Body of pancreas (tissue), 4 donors: ENCODE measurements at places on chromosomes 13 and 19.
A peak's percentile ranks its signal among the peaks of the same experiment; 100 is the strongest.

- no peak overlapping the region for H3K27ac ChIP-seq
- no peaks in the 10 kb centered on the region for H3K27me3 ChIP-seq
- no peak overlapping the region for H3K4me3 ChIP-seq
Observed at GRCh38 chr19:28396287-28396831, 816.6 kb downstream of the UQCRFS1 start.

- no peaks in the 10 kb centered on the region for H3K4me1 ChIP-seq
- DNase-seq, result no peak
- H3K27me3 ChIP-seq, result no peaks in the 10 kb centered on the region
- no peaks in the 10 kb centered on the region for H3K36me3 ChIP-seq
- H3K4me3 ChIP-seq, result no peak overlapping the region
Observed at GRCh38 chr13:59734393-59734792, 429.3 kb downstream of the DIAPH3 start.

GRCh38 chr19:6720369-6721137, at the start of gene C3:
Gene C3 (minus strand): TSS chr19:6720650. CDS start chr19:6720589, 61 bp downstream.
- H3K4me1 ChIP-seq, result peaks cover 77% of the 10 kb centered on the region
- peaks cover 4% of the 10 kb centered on the region for H3K36me3 ChIP-seq
- DNase-seq, result peak; percentile 88
- no peaks in the 10 kb centered on the region for H3K27me3 ChIP-seq
- H3K4me3 ChIP-seq, result peak within 1 kb of the TSS; percentile 39

DNA sequence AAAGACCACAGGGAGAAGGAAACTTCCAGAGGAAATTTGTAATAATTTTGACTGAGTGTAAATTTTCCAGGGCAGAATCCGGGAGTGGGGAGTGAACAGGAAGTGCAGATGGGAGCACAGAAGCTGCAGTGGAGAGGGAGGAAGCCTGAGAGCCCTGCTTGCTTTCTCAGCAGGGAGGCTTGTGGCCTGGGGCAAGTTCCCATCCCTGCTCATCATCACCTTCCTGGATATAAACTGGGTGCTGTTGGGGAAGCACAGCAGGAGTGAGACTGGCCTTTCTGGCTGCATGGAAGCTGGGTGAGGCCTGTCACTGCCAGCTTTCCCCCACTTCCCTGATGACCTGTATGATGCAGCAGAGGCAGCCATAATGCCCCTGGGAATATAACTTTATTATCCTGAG, 532.9 kb downstream of the SLITRK6 start:
- H3K36me3 ChIP-seq, result no peaks in the 10 kb centered on the region
- no peak overlapping the region for H3K4me3 ChIP-seq
- H3K27ac ChIP-seq, result no peak overlapping the region
- H3K27me3 ChIP-seq, result no peaks in the 10 kb centered on the region

DNA sequence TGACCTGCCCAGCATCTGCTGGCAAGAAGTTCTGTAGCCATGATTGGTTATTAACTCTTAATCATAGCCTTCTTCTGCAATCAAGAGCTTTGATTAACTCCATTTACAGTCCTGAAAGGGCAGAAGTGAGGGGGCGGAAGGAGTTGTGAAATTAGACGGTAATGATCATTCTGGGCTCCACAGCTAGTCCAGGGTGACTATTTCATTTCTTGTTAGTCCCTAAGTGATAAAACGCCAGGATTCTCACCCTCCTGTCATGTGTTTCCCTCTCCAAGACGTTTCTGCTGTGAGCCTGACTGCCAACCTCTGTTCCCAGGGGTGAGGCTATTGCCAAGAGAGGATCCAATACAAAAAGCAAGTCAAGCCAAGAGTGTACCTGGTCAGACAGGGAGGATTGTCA, 155.9 kb upstream of the IPO5 start:
- no peaks in the 10 kb centered on the region for H3K4me1 ChIP-seq
- H3K36me3 ChIP-seq, result no peaks in the 10 kb centered on the region
- DNase-seq, result no peak
- no peaks in the 10 kb centered on the region for H3K27me3 ChIP-seq

GRCh38 chr13:48132961-48133360, 38.1 kb upstream of the MED4 start:
- H3K27me3 ChIP-seq, result no peaks in the 10 kb centered on the region
- no peak for DNase-seq
- H3K36me3 ChIP-seq, result no peaks in the 10 kb centered on the region

DNA sequence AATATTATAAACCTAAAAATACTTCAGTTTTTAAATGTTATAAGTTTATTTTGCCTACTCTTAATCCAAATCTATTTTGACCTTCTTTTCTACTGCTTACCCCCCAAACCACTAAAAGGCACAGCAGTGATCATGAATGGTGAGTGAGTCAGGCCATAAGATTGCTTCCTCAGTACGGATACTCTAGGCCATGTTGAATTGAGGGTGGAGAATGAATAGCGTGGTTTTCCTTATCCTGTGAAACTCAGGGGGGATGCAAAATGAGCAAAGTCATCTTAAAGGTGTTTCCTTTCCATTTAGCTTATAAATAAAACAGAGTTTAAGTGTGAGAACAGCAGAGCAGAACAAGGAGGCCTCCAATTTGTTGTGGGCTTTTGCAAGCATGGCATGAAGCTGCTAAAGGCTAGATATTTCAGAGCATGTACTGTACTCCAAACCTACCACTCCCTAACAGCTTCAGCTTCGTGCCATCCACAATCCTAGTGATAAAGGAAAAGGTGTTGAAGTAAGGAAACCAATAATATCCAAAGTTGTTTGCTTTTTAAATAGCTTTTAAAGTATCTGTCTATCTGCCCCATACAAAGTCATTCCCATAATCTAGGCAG, 25.0 kb downstream of the SERPINE3 start:
- H3K27ac ChIP-seq, result no peak overlapping the region
- no peak overlapping the region for H3K4me3 ChIP-seq
- no peak for DNase-seq

- no peaks in the 10 kb centered on the region for H3K36me3 ChIP-seq
- no peaks in the 10 kb centered on the region for H3K27me3 ChIP-seq
- no peak for DNase-seq
Observed at GRCh38 chr13:91546900-91547299, 148.5 kb downstream of the GPC5 start.

- no peak for DNase-seq
- no peak overlapping the region for H3K27ac ChIP-seq
- H3K36me3 ChIP-seq, result no peaks in the 10 kb centered on the region
Observed at GRCh38 chr13:100987948-100988347, 313.4 kb upstream of the TMTC4 start.

GRCh38 chr19:18921593-18921992, 2.1 kb downstream of the DDX49 start:
- peaks cover 29% of the 10 kb centered on the region for H3K4me1 ChIP-seq
- no peak overlapping the region for H3K4me3 ChIP-seq
- H3K27me3 ChIP-seq, result no peaks in the 10 kb centered on the region
- H3K36me3 ChIP-seq, result peaks cover 4% of the 10 kb centered on the region

DNA sequence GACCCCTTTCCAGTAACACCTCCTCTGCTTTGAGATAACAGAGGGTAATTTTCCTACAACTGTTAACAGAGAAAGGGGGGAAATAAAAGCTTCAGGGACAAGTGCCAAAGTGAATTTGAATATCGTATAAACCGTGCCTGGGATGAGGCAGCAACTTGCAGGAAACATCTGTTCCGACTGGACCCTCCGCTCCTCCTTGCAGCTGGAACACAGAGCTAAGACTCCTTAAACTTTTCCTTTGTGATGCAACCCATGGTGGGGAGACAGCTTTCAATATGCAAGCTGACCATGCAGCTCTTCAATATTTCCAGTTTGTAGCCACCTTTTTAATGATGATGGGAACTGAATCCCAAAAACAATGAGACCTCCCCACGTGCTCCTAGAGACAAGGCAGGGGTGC, 432.6 kb downstream of the ZNF536 start:
- no peaks in the 10 kb centered on the region for H3K4me1 ChIP-seq
- no peaks in the 10 kb centered on the region for H3K27me3 ChIP-seq
- H3K27ac ChIP-seq, result no peak overlapping the region
- DNase-seq, result no peak
- H3K36me3 ChIP-seq, result no peaks in the 10 kb centered on the region

DNA sequence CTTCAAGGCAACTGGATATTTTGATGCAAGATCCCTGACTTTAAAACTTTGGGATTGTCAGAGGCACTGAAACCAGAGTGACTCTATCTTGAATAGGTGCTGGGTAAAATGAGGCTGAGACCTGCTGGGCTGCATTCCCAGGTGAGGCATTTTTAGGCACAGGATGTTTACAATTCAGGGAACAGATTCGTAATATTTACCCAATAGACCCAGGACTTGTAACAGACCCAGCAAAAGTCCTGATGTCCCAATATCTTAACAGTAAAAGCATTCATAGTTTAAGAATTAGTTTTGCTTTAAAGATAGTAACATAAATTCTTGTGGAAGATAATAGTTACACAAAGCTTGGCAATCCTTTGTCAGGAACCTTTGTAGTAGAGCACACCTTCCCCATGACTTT, 166.2 kb downstream of the FGF14 start:
- H3K27me3 ChIP-seq, result no peaks in the 10 kb centered on the region
- H3K36me3 ChIP-seq, result no peaks in the 10 kb centered on the region
- no peaks in the 10 kb centered on the region for H3K4me1 ChIP-seq
- DNase-seq, result no peak

- no peaks in the 10 kb centered on the region for H3K36me3 ChIP-seq
- no peak overlapping the region for H3K4me3 ChIP-seq
Observed at GRCh38 chr19:35002037-35002535, 2.0 kb downstream of the GRAMD1A start.

GRCh38 chr19:36058481-36059179, 3.9 kb downstream of the WDR62 start:
- H3K36me3 ChIP-seq, result no peaks in the 10 kb centered on the region
- no peak for DNase-seq
- peaks cover 8% of the 10 kb centered on the region for H3K4me1 ChIP-seq
- no peak overlapping the region for H3K4me3 ChIP-seq

GRCh38 chr13:54687173-54687572, 1658.6 kb downstream of the OLFM4 start:
- no peak for DNase-seq
- no peaks in the 10 kb centered on the region for H3K27me3 ChIP-seq
- no peak overlapping the region for H3K27ac ChIP-seq
- no peaks in the 10 kb centered on the region for H3K4me1 ChIP-seq
- no peak overlapping the region for H3K4me3 ChIP-seq
- H3K36me3 ChIP-seq, result no peaks in the 10 kb centered on the region

DNA sequence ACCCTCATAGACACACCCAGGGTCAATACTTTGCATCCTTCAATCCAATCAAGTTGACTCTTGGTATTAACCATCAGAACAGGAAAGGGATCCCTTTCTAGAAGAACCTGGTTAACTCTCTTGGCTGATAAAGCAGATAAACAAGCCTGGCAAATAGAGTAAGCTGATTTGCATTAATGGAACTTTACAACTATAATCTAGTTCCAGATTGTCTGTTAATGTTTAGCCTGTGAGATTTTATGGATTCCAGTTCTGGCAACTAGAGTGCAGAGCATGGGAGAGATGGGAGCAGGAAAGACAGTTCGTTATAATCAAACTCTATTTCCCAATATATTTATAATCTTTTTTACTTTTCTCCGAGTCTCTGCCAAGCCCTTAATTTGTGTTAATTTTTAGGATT, 272.6 kb upstream of the KLHL1 start:
- H3K4me3 ChIP-seq, result no peak overlapping the region
- H3K27ac ChIP-seq, result no peak overlapping the region
- no peak for DNase-seq
- H3K4me1 ChIP-seq, result peaks cover 14% of the 10 kb centered on the region
- no peaks in the 10 kb centered on the region for H3K36me3 ChIP-seq

DNA sequence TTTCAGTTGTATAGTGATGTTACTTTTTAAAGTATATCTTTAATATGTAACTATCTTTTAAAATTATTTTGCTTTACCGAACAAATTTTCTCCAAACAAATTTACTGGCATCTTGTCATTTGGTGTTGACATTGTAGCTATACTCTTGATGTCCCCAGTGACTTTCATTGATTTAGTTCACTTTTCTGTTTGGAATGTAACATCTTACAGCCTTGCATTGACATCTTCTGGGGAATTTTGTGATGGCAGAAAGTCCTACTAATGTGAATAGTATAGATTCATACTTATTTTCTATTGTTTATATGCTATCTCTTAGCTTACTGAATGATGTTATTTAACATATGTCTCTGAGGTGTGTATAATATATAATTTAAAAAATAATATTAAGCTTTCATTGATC, 800.9 kb upstream of the ATXN8OS start:
- H3K27me3 ChIP-seq, result no peaks in the 10 kb centered on the region
- H3K27ac ChIP-seq, result no peak overlapping the region
- H3K4me3 ChIP-seq, result no peak overlapping the region

- peak; percentile 69 for DNase-seq
- peak within 1 kb of the TSS; percentile 90 for H3K27ac ChIP-seq
- H3K36me3 ChIP-seq, result no peaks in the 10 kb centered on the region
Observed at GRCh38 chr19:3708207-3708931, at the start of gene TJP3. Gene TJP3 (plus strand): TSS chr19:3708384. CDS start chr19:3728433, 20,049 bp downstream.

DNA sequence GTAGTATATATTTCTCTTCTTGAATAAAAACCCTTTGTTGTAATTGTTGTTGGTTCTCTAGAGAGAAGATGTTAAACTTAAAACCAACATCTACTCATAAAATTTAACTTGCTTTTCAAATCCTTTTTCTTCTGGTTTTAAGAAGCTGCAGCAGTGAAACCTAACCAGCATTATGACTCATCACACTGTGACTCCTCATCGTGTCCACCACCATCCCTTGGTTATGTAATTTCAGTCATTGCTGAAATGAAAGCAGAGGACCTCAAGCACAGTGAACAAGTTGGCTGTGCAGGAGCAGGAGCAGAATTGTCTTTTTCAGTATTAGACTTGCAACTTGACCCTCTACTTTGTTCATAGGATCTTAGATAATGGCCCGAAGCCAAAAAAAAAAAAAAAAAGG, 64.9 kb upstream of the HTR2A start:
- no peaks in the 10 kb centered on the region for H3K27me3 ChIP-seq
- no peak overlapping the region for H3K27ac ChIP-seq
- H3K4me1 ChIP-seq, result no peaks in the 10 kb centered on the region
- no peaks in the 10 kb centered on the region for H3K36me3 ChIP-seq
- DNase-seq, result no peak
- no peak overlapping the region for H3K4me3 ChIP-seq

DNA sequence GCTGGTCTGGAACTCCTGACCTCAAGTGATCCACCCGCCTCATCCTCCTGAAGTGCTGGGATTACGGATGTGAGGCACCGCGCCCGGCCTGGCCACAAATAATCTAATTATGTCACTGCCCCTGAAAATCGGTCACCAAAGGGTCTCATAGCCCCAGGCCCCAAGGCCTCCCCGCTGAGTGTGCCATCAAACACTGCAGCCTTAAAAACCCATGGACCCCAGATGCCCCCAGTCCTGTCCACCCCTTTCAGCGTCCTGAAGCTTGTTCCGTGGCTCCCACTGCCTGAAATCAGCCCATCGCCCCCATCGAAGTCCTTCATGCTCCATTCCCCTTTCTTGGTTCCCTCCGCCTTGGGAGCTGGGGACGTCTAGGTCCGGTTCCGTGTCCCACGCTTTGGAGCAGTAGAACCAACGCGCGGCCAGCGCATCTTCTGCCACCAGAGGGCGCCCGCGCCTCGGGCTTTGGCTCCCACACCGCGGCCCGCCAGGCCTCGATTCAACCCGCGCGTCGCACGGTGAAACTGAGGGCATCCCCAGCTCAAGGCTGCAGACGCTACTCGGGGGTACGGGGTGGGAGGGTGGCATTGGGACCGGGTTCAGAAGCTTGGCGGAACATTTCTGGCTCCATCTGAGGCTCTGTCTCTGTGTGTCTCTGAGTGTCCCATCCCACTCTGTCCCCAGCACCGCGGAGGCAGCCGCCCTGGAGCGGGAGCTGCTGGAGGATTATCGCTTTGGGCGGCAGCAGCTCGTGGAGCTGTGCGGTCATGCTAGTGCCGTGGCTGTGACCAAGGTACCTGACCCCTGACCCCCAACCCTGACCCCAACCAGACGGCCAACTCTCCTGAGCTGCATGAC, 3.5 kb downstream of the YJEFN3 start:
- peaks cover 2% of the 10 kb centered on the region for H3K36me3 ChIP-seq
- no peak overlapping the region for H3K27ac ChIP-seq
- peaks cover 8% of the 10 kb centered on the region for H3K4me1 ChIP-seq
- no peak overlapping the region for H3K4me3 ChIP-seq
- H3K27me3 ChIP-seq, result no peaks in the 10 kb centered on the region
